ENCODE measurements at places on chromosomes 1 and 21. TPM values are rescaled to one million over a fixed set of nuclear protein-coding genes. Genes with fewer than 3 reads are reported as not detected.

The ZNF697 gene
- 4.7 TPM for total RNA-seq

The HMGCL gene
- total RNA-seq = 31.8 TPM

The CKS1B gene
- 22.6 TPM for total RNA-seq

The SLAMF1 gene
- total RNA-seq = 0.16 TPM

The ACOT7 gene
- 27.8 TPM for total RNA-seq
